ENCODE measurements at places on chromosomes 12 and 14. TPM values are rescaled to one million over a fixed set of nuclear protein-coding genes. Genes with fewer than 3 reads are reported as not detected.

- H3K4me1 ChIP-seq = no peaks in the 10 kb centered on the region
- H3K4me3 ChIP-seq = no peak overlapping the region
- no peak overlapping the region for H3K27ac ChIP-seq
- ATAC-seq = no peak
Measured at GRCh38 chr12:105761075-105761474, 377.7 kb downstream of the NUAK1 start.

Gene COX8C
- total RNA-seq = not detected

GRCh38 chr12:92394895-92395294 lies 249.2 kb upstream of the BTG1 start:
- no peaks in the 10 kb centered on the region for H3K36me3 ChIP-seq
- H3K27ac ChIP-seq = peak overlapping the region; percentile 70
- H3K4me3 ChIP-seq = peak overlapping the region; percentile 84
- no peaks in the 10 kb centered on the region for H3K27me3 ChIP-seq

Gene NID2
- not detected for total RNA-seq

DNA sequence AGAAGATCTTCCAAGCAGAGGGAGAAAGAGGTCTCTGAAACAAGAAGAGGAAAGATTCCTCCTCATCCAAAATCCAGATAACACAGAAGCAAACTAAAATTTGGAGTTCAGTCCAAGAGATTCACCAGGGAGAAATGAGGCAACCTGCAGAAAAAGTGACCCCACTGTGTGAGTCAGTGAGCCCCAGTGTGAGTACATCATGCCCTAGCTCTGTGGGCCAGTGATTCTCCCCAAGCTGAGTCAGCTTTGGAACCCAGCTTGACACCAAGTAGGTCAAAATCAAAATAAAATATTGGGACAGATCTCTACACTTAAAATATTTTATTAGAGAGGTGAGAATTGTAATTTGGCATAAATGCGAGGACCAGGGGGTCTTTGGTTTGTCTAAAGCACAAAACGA lies 17.2 kb downstream of the CLEC2B start:
- peak; percentile 65 for ATAC-seq
- no peaks in the 10 kb centered on the region for H3K4me1 ChIP-seq
- H3K4me3 ChIP-seq = no peak overlapping the region
- H3K27ac ChIP-seq = no peak overlapping the region
- H3K36me3 ChIP-seq = peaks cover 63% of the 10 kb centered on the region

DNA sequence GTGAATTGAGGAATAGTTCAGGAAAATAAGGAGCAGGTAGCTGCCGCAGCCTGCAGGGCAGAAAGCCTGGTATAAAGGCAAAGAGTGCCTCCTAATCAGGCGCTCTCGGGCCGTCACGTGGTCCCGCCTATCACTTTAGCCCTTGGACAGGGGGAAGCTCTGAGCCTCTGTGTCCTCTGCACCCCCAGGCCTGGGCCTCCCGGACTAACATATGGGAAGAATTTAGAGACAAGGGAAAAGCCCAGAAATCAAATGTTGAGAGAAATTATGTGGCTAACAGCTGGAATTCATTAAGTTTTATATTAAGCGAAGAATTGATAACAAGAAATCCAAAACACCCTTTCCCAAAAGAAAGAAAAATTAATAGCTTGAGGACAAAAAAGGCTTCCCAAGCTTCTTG lies 417.7 kb downstream of the ATP23 start:
- H3K27ac ChIP-seq = no peak overlapping the region
- no peak for ATAC-seq
- peaks cover 4% of the 10 kb centered on the region for H3K4me1 ChIP-seq
- no peak overlapping the region for H3K4me3 ChIP-seq
- peaks cover 25% of the 10 kb centered on the region for H3K27me3 ChIP-seq

DNA sequence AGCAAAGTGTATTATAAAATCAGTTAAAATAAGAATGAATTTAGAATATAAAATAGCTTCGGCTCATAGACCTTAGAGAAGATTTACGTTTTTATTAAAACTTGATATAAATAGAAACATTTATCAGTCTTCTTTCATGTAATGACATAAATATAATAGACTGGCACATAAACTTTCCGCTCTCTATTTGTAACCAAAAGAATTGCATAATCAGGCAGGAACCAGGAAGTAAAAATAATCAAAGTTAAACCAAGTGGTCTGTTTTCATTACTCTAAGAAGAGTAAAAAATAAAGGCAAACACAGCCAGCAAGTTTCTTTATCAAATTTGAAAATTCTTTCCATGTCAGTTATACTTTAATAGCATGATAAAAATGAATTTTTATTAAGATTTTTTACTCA lies 46.3 kb upstream of the ATP2A2 start:
- H3K27me3 ChIP-seq = no peaks in the 10 kb centered on the region
- no peaks in the 10 kb centered on the region for H3K4me1 ChIP-seq
- H3K4me3 ChIP-seq = no peak overlapping the region
- ATAC-seq = no peak

GRCh38 chr14:33452995-33453394 lies 497.9 kb downstream of the EGLN3 start:
- ATAC-seq = no peak
- no peaks in the 10 kb centered on the region for H3K27me3 ChIP-seq
- H3K27ac ChIP-seq = no peak overlapping the region

Gene POTEG
- total RNA-seq = not detected

- peak; percentile 77 for ATAC-seq
- no peak overlapping the region for H3K27ac ChIP-seq
- peak overlapping the region; percentile 62 for H3K4me3 ChIP-seq
- H3K36me3 ChIP-seq = peaks cover 72% of the 10 kb centered on the region
- H3K27me3 ChIP-seq = no peaks in the 10 kb centered on the region
Measured at GRCh38 chr14:89407856-89408255, 9.2 kb downstream of the FOXN3 start.

Gene ADAMTS20
- total RNA-seq = 0.05 TPM

Gene KRT77
- not detected for total RNA-seq

DNA sequence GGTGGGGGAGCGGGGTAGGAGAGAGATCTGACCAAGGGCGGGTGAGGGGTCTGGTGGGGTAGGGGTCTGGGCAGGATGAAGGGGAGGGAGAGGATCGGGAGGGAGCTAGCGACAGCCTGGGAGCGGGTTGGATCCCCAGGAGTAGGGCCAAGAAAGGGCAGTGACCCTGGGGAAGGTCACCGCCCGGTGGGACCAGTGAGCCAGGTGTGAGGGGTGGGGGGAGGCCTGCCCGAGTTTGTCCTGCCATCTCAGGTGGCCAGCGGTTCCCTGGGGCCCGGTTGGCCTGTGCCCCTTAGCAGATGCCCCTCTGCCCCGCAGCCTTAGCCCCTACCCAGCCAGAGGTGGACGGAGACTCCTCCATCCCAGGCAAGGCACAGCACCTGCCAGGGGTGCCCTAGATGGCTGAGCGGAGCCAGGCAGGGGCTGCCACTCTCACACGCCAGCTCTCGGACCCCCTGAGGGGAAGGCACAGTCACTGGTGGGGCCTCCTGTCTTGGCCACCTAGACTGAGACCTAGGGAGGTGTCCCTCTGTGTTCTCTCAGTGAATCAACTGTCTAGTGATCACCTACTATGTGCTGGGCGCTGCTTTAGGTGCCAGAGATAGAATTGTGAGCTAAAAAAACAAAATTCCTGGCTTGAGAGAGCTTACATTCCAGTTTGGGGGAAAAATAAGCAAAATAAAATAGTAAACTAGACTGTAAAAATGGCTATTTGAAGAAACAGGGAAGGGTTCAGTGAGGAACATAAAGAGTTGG lies 629 bp upstream of the TTC7B start:
- peak overlapping the region; percentile 58 for H3K4me3 ChIP-seq
- no peaks in the 10 kb centered on the region for H3K36me3 ChIP-seq
- H3K27me3 ChIP-seq = peaks cover 3% of the 10 kb centered on the region
- peaks cover 6% of the 10 kb centered on the region for H3K4me1 ChIP-seq
- no peak for ATAC-seq

GRCh38 chr14:96914571-96915128 lies 117.5 kb downstream of the VRK1 start:
- no peak for ATAC-seq
- H3K36me3 ChIP-seq = no peaks in the 10 kb centered on the region
- H3K27ac ChIP-seq = no peak overlapping the region

Gene MDGA2
- not detected for total RNA-seq

- peaks cover 67% of the 10 kb centered on the region for H3K36me3 ChIP-seq
- no peak overlapping the region for H3K27ac ChIP-seq
- no peaks in the 10 kb centered on the region for H3K27me3 ChIP-seq
- ATAC-seq = no peak
- no peak overlapping the region for H3K4me3 ChIP-seq
Measured at GRCh38 chr12:132078190-132078589, 65.9 kb downstream of the DDX51 start.

- H3K4me1 ChIP-seq = no peaks in the 10 kb centered on the region
- ATAC-seq = no peak
- no peak overlapping the region for H3K4me3 ChIP-seq
- H3K27me3 ChIP-seq = no peaks in the 10 kb centered on the region
- no peaks in the 10 kb centered on the region for H3K36me3 ChIP-seq
Measured at GRCh38 chr14:104883681-104884361, 18.8 kb downstream of the CEP170B start.

- H3K27ac ChIP-seq = peak overlapping the region; percentile 10
- ATAC-seq = no peak
- peaks cover 18% of the 10 kb centered on the region for H3K36me3 ChIP-seq
- H3K4me3 ChIP-seq = peak overlapping the region; percentile 26
Measured at GRCh38 chr14:73324533-73324932, 87.2 kb downstream of the PAPLN start.

GRCh38 chr12:62301080-62301798 lies 41.0 kb downstream of the USP15 start:
- peaks cover 32% of the 10 kb centered on the region for H3K4me1 ChIP-seq
- ATAC-seq = no peak
- H3K27ac ChIP-seq = no peak overlapping the region
- no peaks in the 10 kb centered on the region for H3K27me3 ChIP-seq
- H3K4me3 ChIP-seq = no peak overlapping the region
- peaks cover 99% of the 10 kb centered on the region for H3K36me3 ChIP-seq

DNA sequence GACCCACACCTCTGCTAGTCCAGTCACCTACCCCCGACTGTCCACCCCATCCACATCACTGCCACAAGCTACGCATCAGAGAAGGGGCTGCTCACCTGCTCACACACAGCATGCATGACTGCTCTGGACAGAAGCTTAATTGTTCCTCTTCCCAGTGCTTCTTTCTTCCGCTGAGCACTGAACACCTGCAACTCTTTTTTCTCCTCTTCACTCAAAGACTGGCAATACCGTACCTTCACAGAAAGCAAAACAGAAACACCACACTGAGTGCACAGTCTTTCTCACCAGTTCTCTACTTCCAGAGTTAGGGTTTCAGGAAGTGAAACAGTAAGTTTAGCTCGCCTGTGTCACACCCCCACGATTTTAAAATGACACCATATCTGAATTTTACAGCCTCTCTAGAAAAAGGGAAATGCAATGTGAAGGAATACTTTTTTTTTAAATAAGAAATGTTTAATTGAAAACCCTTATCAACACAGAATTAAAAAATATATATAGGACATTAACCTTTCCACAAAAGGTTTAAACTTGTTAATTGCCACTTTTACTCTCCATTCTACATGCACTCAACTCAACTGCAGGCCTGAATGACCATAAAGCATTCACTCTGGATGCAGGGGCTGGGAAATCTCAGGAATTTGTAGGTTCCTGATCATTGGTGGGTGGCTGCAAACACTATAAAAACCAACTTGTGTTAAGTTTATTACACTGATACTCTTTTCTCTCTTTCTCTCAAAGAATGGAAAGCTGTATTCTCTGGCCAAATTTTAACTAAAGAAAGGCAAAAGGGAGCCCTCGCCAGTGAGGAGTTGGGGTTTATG lies 120.0 kb downstream of the PRICKLE1 start:
- H3K27ac ChIP-seq = no peak overlapping the region
- peak overlapping the region; percentile 46 for H3K4me3 ChIP-seq
- peaks cover 6% of the 10 kb centered on the region for H3K4me1 ChIP-seq
- peaks cover 53% of the 10 kb centered on the region for H3K27me3 ChIP-seq
- ATAC-seq = peak; percentile 90
- no peaks in the 10 kb centered on the region for H3K36me3 ChIP-seq

DNA sequence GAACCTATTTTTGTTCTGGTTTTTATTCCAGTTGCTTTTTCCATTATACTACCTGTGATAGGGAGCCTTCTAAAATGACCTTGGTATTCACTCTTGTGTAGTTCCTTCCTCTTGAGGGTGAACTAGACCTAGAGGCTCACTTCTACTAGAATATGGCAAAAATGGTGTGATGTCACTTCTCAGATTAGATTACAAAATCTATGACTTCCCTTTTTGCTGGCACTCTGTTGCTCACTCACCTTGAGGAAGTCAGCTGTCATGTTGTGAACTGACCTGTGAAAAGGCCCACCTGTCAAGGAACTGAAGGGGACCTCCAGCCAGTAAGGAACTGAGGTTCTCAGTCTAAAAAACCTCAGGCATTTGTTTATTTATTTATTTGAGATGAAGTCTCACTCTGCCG lies 5.7 kb downstream of the MIPOL1 start:
- no peak overlapping the region for H3K27ac ChIP-seq
- peaks cover 1% of the 10 kb centered on the region for H3K27me3 ChIP-seq
- no peaks in the 10 kb centered on the region for H3K4me1 ChIP-seq
- H3K36me3 ChIP-seq = no peaks in the 10 kb centered on the region
- no peak overlapping the region for H3K4me3 ChIP-seq

DNA sequence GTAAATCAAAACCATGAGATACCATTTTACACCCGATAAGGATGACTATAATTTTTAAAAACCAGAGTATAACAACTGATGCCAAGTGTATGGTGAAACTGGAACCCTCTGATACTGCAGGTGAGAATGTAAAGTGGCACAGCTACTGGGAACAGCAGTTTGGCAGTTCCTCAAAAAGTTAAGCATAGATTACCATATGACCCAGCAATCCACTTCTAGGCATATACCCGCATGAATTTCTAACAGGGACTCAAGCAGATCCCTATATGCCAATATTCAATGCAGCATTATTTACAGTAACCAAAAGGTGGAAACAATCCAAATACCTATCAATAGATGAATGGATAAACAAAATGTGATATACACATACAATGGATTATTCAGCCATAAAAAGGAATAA lies 57.4 kb downstream of the BAZ1A start:
- H3K27me3 ChIP-seq = no peaks in the 10 kb centered on the region
- no peak for ATAC-seq
- H3K4me3 ChIP-seq = no peak overlapping the region
- H3K4me1 ChIP-seq = peaks cover under 1% of the 10 kb centered on the region

- peaks cover 8% of the 10 kb centered on the region for H3K4me1 ChIP-seq
- no peak for ATAC-seq
- no peaks in the 10 kb centered on the region for H3K36me3 ChIP-seq
- H3K27ac ChIP-seq = no peak overlapping the region
- H3K27me3 ChIP-seq = no peaks in the 10 kb centered on the region
Measured at GRCh38 chr14:52026901-52027300, 37.6 kb downstream of the RTRAF start.
